ENCODE measurements at places on chromosomes 12 and 14.

DNA sequence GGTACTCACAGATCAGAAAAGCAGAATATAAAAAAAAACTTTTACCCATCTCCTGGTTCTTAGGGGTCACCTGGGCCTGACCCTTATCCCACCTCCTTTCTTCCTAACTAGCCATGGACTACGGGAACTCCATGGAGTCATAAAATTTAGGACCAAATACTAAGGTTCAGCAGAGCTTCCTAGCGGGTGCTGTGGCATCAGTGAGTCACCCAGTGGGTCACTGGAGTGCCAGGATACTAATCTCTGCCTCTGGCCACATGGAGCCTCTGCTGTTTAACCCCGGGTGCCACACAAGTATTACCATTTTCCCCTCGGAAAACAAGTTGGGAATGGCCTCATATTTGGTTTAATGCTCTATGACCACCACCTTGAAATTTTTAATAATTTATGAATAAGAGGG lies 6.9 kb downstream of the ZBTB39 start:
- DNase-seq = no peak

DNA sequence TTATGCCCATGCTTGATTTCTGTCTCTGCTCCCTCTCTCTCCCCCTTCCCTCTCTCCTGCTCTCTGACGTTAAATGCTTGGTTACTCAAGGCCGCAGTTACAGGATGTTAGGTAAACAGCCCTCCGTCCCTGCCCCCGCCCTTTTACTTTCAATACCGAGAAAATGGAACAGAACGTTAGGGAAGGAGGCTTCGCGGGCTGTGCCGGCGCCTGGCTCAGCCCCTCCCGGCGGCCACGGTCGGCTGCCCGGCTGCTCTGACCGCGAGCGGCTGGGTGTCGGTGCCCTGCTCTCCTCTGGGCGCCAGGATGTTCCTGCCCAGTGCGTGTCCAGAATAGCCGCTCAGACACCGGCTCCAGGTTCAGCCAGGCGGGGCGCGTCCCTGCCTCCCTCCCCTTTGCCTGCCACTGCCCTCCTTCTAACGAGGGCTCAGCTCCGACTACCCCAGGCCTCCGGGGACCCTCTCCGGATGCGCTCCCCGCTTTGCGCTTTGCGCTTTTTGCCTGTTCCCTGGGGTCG lies 166.1 kb downstream of the ADCK1 start:
- peak; percentile 9 for DNase-seq

- peak; percentile 15 for DNase-seq
Observed at GRCh38 chr12:132285991-132286681, 43.3 kb downstream of the GALNT9 start.

DNA sequence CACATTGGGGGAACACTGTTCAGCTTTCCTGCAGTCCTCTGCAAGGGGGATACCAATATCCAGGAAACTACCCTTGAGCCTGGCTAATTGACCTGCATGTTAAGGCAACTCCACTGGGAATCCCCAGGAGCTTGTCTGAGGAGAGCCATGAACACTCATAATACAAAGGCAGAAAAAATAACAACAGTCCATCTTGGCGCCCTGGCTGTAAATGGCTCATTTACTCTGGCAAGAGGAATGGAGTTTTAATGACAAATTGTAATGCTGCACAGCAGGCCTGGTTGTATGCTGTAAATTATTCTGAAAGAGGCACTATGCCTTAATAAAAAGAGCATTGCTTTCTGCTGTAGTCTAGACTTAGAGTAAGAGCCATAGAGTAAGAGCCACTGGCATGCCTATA lies 58.3 kb downstream of the SLC8A3 start:
- no peak for DNase-seq

- DNase-seq = no peak
Observed at GRCh38 chr12:774051-774614, 21.8 kb downstream of the WNK1 start.

DNA sequence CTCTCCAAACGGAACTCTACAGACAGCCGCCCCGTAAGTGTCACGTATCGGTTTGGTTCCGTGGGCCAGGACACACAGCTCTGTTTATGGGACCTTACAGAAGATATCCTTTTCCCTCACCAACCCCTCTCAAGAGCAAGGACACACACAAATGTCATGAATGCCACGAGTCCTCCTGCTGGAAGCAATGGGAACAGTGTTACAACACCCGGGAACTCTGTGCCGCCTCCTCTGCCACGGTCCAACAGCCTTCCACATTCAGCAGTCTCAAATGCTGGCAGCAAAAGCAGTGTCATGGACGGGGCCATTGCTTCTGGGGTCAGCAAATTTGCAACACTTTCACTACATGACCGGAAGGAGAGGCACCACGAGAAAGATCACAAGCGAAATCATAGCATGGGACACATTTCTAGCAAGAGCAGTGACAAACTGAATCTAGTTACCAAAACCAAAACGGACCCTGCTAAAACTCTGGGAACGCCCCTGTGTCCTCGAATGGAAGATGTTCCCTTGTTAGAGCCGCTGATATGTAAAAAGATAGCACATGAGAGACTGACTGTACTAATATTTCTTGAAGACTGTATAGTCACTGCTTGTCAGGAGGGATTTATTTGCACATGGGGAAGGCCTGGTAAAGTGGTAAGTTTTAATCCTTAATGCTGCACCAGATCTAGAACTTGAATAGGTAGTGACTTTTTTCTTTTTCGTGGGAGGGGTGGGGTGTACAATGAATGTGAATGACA lies 69.7 kb downstream of the WDR20 start:
- no peak for DNase-seq

GRCh38 chr12:113407931-113408600 lies 4.4 kb upstream of the SDS start:
- DNase-seq = no peak

GRCh38 chr12:92529944-92530343 lies 172.8 kb upstream of the PLEKHG7 start:
- DNase-seq = no peak

Measured in activated CD4-positive, alpha-beta memory T cell treated with anti-CD3 and anti-CD28 coated beads for 36 hours (primary cell).